ENCODE measurements at places on chromosomes 16 and 17.
A peak's percentile ranks its signal among the peaks of the same experiment; 100 is the strongest.

DNA sequence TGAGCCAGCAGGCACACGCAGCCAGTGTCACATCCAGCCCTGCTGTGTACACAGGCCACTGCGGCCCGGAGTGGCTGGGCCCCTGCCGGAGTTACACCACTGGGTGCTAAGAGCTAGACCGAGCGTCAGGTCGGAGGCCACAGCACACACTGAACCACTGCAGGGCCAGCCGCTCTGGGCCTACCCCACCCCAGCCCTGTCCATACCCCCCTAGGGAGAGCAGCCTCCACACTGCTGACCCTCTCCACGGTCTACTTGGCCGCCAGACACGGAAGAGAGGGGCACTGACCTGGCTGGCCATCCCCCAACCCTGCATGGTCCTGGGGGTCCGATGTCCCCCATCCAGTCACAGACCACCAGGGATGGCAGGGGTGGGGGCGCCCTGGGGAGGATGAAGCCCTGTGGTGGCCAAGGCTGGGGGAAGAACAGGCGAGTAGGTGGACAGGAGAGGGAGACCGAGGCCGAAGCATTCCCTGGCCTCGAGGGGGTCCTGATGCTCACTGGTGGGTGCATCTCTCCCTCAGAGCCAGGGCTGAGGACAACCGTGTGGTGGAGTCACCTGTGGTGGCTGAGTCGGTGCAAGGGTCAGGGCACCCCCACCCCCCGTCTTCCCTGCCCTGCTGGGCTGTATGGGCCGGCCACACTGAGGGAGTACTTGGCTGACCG is 34.9 kb upstream of the ZC3H18 start:
- no peak for DNase-seq

DNA sequence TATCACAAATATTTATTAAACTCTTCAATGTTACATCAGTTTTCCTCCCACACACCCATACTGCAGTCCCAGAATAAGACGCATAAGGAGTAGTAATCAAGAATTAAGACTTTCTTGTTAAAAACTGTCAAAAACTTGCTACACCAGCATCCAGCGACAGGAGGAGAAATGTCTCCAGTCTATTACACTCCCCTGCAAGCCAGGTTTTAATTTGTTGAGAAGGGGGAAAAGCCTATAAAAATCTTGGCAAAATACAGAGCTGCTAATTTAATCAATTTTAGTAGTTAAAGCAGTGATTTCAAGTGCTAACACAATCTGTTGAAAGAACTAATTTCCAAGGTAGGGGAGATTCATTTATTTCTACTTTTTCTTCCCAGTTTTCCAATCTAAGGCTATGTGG is 102.0 kb upstream of the MED13 start:
- no peak for DNase-seq

GRCh38 chr16:81493755-81494433 is 49.3 kb downstream of the CMIP start:
- DNase-seq = peak; percentile 27

- DNase-seq = no peak
Measured at GRCh38 chr17:1435326-1435725, 20.7 kb downstream of the CRK start.

- DNase-seq = no peak
Measured at GRCh38 chr16:83552228-83552627, 255.6 kb upstream of the HSBP1 start.

DNA sequence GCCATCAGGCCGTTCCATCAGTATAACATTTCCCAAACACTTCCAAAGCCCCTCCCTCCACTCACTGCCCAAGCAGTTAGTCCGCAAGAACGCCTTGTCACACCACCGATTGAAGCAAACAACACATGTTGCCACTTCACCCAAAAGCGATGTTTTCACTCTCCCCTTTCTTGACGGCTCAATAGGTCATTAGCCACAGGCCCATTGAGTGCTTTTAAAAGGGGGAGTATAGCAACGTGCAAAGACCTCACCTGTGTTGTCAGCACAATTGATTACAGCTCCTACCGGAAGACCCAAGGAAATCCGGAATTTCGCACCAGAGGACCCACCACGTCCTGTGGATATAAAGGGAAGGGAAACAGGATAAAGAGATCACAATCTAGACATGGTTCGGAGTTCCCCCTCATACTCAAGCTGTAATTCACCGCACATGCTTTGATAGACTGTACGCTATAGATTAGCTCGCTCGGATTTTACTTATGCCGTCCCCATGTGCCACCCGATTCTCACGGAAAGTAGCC is 690 bp downstream of the RPL23 start:
- DNase-seq = peak; percentile 18

DNA sequence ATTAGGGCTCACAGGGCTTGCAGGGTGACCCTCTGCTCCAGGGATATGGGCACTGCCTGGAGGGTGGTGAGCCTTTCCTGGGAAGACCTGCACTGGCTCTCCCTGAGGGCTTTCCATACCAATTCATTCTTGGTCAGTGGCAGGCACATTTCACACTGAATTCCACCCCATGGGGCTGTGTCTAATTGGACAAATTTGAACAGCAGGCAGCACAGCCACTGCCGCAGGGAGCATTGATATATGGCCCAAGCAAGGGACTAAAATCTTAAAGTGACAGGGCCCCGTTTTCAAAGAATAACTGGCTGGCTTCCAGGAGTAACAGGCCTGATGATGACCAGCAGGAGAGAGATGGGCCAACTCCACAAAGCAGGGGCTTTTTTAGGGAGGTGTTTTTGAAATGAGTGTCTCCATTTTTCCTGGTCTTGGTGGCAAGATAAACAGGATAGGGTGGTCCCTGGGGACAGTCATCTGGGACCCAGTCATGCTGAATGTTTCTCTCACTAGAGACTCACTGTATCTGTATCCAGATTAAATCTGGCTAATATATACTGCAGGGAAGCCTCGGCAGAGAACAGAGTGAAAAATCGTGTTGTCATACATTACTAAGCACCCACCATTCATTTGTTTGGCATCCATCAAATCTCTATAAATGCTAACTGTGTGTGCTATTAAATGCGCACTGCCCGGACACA is 74.1 kb upstream of the TBX2 start:
- DNase-seq = no peak

DNA sequence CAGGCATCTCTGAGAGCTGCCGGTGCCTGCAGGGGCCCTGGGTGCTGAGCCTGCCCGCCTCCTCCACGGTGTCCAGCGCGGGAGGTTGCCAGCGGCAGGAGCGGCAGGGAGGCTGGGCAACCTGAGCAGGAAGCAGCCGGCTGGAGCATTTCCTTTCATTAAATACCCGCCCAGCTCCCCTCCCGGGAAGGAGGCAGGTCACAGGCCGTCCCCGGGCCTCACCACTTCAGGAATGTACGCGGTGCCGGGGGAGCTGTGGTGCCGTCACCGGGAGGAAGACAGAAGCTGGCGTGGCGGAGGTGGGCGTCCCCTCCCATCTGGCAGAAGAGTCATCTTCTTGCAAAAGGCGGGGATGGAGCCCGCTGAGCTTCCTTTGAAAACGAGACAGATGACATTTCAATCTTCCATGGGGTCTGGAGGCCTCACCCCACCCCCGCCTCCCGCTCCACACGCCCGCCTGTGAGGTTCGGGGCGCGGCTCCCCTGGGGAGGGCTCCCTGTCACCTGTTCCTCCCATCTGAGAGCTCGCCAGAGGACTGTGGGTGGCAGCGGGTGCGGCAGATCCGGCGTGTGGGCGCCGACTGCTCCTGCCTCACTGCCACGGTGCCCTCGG is 16.0 kb downstream of the SOX8 start:
- DNase-seq = peak; percentile 41

GRCh38 chr16:31352376-31353115 is 2.4 kb upstream of the ITGAX start:
- no peak for DNase-seq

GRCh38 chr17:57869617-57870282 is 19.9 kb upstream of the MRPS23 start:
- DNase-seq = no peak
